ENCODE measurements at places on chromosomes 7 and 10. TPM values are rescaled to one million over a fixed set of nuclear protein-coding genes. Genes with fewer than 3 reads are reported as not detected.
A peak's percentile ranks its signal among the peaks of the same experiment; 100 is the strongest.

GRCh38 chr7:11847336-11847735, 15.3 kb upstream of the THSD7A start:
- peak; percentile 47 for DNase-seq

DNA sequence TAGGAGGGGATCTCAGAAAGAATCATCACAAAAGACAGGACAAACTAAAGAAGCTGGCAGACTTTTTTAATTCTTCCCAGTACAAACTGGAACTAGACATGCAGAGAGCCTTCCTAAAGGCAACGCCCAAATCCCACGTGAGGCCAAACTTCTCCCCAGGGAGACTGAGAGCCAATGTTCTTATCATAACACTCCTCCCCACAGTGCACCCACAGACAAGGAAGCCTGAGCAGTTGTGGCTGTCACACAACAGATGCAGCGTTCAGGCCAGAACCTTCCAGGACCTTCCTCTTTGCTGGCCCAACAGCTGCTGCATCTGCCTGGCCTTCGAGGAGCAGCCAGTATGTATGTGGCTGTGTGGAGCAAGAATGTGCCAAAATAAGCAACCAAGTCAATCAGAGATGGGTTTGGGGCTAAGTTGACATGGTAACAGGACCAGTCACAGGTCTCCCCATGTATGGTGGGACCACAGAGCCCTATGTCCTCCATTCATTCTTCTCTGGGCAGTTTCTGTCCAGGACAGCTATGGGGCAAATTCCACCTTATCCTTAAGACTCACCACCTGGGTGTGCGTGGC, 34.9 kb downstream of the SRPK2 start:
- peak; percentile 77 for DNase-seq

GRCh38 chr10:124127965-124128810, 34.8 kb upstream of the CHST15 start:
- no peak for DNase-seq

GRCh38 chr10:96655461-96656197, 64.7 kb downstream of the PIK3AP1 start:
- no peak for DNase-seq

GRCh38 chr7:134024739-134025138, 102.4 kb upstream of the LRGUK start:
- peak; percentile 69 for DNase-seq

DNA sequence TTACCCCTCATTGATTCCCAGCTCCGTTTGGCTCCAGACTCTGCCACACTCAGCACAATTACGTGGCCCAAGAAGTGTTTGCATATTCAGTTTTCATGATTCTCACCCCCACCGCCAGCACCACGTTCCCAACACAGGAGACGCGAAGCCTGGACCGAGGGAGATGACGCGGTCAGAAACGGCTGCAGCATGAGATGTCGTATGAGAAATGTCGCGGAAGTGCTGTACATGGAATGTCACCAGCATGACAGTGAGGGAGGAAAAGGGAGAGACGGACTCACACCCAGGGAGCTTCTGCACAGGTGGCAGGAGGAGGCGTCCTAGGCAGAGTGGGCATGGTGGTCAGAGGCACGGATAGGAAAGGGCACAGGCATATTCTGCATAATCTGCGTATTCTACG, 188.3 kb downstream of the WDR37 start:
- DNase-seq: no peak

NOS3 gene
- 7.0 TPM for total RNA-seq

Data from tongue (tissue), 3 donors.